ENCODE measurements at places on chromosomes 16 and 17.

DNA sequence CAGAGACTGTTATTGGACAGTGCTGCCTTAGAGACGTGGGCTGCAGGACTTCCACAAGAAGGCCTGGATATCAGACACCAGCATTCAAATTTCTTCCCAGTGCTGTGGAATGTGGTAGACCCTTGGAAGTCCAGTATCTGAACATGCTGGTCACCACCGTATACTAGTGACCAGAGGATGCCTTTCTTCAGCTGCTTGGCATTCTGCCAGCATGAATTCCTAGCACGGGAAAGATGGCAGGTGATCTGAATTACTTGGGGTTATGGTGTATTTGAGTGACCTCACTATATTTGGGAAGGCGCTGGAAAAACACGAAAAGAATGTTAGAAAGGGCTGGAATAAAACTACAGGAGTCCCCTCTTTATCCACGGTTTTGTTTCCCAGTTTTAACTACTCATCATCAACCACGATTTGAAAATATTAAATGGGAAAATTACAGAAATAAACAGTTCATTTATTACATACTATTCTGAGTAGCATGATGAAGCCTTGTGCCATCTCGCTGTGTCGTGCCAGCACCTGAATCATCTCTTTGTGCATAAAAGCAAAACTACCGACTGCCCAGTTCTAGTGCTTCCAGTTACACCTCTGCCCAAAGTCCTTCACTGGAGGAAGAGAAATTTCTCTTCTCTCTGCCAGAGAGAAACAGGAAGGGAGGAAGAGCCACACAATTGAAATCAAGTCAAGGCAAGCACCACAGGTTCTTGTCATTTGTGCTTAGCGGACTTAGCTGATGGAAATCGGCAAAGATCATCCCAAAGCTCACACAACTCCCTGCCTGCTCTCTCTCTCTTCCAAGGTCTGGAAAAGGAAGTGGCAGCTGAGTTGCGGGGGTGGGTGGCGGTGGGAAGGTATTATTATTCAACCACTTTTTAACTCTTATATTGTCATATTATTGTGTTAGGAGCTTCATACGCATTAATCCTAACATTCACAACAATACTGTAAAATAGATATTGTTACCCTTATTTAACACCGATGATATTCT is 1.4 kb upstream of the CHST4 start:
- no peak for DNase-seq

- no peak for DNase-seq
Observed at GRCh38 chr17:29612404-29613280, 10.1 kb downstream of the CORO6 start.

DNA sequence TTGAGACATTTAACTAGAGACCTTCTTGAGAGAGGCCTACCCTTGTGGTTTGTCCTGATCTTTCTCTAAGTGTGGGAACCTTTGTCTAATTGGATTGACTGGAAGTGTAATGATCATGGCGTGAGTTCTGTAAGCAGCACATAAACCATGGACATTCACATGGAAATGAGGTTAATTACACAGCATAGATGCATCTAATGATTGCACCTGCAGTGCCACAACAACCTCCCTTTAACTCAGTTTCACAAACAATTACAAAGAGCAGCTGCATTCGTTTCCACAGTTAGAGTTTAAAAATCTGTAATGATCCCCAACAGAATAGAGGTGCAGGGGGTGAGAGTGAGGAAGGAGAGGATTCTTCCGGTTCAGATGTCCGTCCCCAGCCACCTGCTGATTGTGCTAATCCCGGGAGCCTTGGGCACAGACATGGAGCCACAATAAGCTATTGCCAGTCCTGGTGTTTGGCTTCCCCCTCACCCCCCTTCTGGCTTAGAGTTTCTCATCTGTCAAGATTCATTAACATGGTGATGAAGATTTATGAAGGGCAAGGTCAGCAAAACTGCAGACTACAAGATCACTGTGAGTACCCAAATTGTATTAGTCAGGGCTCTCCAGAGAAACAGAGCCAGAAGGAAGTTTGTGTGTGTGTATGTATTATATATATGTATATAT is 659.2 kb upstream of the SOX9 start:
- DNase-seq = no peak

DNA sequence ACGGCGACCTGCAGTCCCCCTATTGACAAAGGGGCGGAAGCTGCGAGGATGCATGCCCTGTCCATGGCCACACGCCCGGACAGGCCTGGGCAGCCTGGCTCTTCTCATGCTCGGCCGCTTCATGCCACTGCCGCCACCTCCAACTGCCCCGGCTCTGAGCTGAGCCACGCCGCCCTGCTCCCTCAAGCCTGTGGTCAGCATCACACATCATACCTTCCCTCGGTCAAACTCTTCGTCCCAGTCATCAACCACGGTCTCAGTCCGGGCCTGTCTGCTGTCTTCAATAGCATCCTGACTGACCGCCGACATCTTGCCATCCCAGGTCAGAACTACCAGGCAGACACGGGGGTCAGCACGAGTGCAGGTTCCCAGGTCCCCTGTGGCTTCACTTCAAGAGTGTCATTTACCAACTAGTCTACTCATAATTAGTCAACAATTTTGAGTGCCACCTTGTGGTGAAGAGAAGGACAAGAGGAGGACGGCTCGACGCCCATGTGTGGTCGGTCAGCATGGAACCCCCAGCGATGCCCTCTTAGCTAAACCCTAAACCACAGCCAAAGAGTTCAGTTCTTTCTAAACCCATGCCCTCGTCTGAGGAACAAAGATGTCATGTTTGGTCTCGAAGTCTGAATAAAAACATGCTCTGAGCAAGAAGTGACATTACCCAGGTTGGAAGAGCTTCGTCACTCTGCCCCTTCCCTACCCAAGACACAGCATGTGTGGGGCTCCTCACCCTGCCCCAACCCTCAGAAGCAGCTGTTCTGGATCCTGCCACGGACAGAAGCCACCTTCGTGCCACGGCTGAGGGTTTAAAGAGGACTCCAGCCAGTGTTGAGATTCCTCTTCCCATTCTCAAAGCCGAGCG is 16.9 kb upstream of the CYTH1 start:
- peak; percentile 55 for DNase-seq

GRCh38 chr17:49190932-49191331 is 19.4 kb downstream of the GNGT2 start:
- DNase-seq = no peak

DNA sequence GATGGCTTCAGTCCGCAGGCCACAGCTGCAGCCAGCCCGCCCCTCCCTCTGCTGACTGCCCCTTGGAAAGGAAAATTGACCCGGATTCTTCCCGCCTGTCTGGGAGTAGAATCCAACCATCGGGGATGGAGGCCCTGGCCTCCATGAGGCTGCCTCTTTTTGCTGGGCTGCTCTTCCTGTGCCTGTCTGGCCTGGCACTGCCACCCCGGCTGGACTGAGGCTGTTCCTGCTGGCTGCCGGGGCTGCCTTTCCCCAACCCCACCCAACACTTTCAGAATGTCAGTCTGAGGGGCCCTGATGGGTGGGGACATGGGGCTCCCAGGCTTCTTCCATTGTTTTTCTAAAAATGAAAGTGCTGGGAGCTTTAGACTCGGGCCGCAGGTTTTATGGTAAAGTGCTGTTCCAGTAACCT is 7.3 kb downstream of the BAHCC1 start:
- DNase-seq = no peak

- DNase-seq = peak; percentile 71
Observed at GRCh38 chr17:1186923-1187771, 7.4 kb upstream of the ABR start.

- no peak for DNase-seq
Observed at GRCh38 chr16:65767125-65767524, 599.4 kb upstream of the CDH5 start.

GRCh38 chr17:34665150-34665806 is 85.9 kb downstream of the TMEM132E start:
- no peak for DNase-seq

DNA sequence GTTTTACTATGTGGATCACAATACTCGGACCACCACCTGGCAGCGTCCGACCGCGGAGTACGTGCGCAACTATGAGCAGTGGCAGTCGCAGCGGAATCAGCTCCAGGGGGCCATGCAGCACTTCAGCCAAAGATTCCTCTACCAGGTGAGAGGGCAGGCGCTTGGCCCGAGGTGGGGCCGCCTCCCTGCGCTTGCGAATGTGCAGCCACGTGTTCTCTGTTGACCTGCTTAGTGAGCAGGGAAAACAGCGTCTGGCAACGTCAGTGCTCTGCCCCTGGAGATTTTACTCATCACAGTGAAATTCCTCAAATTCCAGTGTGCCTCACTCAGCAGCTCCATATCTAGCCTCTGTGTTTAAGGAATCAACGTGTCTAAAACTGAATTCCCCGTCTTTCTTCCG is 33.4 kb upstream of the CLEC18A start:
- DNase-seq = no peak

- no peak for DNase-seq
Observed at GRCh38 chr17:9179602-9180001, 158.3 kb downstream of the NTN1 start.

DNA sequence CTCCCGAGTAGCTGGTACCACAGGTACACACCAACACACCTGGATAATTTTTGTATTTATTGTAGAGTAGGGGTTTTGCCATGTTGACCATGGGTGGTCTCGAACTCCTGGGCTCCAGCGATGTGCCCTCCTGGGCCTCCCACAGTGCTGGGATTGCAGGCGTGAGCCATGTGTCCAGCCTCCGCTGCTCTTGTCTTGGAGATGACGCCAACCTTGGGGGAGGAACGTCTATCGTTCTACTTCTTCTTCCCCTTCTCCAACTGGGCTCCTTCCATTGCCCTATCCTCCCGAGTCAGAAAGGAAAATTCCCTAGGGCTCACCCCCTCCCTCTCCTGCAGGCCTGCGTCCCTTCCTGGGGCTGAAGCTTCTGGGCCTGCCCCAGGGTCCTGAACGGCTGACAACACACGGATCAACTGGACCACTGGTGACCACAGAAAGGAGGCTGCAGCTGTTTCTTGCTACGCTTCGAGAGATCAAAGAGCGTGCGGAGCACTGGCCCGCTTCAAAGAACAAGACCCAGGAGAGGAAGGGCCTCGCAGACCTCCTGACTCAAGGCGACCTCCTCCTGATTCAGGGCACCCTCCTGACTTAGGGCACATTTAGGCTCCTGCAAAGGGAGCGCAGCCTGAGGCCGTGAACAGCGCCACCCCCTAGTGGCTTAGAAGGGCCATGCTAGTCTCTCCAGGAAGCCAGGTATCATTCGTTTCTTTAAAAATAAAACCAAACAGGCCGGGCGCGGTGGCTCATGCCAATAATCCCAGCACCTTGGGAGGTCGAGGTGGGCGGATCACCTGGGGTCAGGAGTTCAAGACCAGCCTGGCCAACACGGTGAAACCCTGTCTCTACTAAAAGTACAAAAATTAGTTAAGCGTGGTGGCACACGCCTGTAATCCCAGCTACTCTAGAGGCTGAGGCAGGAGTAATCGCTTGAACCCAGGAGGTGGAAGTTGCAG is 48.5 kb upstream of the HELZ start:
- no peak for DNase-seq

- DNase-seq = no peak
Observed at GRCh38 chr17:77160091-77160874, 19.5 kb downstream of the SEC14L1 start.

DNA sequence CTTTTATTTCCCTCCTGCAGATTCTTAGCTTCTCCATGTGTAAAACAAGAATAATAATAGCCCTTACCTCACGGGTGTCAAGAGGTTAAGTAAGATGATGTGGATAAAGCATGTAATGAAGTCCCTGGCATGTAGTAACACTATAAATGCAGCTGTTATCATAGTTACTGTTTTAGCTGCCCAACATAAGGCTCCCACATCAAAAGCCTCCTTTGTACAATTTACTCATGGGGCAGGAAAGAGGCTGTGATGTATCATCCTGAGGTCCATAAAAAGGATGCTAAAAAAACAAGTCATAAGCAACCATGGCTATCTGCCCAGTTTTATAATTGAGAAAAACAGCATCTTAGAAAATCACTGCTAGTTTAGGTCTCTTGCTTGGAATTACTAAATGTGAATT is 339.7 kb downstream of the CA10 start:
- DNase-seq = no peak

- DNase-seq = peak; percentile 28
Observed at GRCh38 chr17:19716108-19717030, at the start of gene SLC47A2. SLC47A2 (minus strand) TSS chr17:19716584; CDS start chr17:19716555, 29 bp downstream.

DNA sequence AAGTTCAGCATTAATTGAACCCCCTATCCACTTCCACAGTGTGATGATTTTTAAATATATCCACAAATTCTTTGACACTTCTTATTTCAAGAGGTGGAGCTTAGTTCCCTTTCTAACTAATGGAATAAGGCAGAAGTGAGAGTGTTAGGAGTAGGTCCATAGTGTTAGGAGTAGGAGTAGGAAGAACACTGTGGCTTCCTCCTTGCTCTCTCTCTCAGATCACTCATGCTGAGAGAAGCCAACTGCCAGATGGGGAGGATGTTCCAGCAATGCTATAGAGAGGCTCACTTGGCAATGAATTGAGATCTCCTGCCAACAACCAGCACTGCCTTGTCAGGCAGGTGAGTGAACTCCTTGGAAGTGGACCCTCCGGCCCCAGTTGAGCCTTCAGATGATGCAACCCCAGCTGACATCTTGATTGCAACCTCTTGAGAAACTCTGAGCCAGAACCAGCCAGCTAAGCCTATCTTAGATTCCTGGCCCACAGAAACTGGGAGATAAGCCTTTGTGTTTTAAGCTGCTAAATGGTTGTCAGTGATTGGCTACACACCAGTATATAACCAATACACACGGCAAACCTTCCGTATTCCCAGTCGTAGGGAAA is 44.3 kb downstream of the SPECC1 start:
- DNase-seq = no peak

GRCh38 chr16:12160249-12160648 is 183.7 kb downstream of the SNX29 start:
- no peak for DNase-seq

DNA sequence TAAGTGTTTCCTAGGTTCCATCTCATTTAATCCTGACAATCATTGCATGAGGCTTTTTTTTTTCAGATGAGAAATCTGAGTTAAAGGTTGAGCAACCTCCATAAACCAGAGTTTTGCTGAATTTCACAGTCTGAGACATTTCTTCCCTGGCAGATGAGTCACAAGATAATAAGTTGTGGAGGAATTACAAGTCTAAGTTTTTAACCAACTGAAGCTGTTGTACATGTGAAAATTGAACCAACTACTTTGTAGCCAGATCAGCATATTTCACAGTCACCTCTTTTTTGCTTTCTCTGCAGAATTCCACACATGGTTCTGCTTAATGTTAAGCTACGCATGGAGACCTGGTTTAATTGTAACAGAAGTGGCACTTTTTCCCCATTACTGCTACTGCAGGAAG is 765.6 kb downstream of the CDH11 start:
- no peak for DNase-seq

All from globus pallidus (tissue), 1 donor.